ENCODE measurements at places on chromosomes 6 and 20.

DNA sequence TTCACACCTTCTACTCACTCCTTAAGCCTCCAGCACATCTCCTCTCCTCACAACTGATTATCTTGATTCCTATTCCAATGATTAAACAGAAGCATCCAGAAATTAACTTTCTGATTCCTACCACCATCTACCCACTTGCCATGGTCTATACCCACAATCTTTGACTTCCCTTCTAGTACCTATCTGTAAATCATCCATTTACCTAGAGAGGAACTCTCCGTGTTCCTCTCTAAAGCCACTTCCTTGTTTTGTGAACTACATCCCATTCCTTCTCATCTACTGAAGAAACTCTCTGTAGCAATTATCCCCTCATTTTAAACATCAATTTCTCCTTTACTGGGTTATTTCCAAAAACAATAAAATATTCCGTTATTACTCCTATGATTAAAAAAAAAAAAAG, 167.3 kb downstream of the ARHGAP18 start:
- no peak for DNase-seq

DNA sequence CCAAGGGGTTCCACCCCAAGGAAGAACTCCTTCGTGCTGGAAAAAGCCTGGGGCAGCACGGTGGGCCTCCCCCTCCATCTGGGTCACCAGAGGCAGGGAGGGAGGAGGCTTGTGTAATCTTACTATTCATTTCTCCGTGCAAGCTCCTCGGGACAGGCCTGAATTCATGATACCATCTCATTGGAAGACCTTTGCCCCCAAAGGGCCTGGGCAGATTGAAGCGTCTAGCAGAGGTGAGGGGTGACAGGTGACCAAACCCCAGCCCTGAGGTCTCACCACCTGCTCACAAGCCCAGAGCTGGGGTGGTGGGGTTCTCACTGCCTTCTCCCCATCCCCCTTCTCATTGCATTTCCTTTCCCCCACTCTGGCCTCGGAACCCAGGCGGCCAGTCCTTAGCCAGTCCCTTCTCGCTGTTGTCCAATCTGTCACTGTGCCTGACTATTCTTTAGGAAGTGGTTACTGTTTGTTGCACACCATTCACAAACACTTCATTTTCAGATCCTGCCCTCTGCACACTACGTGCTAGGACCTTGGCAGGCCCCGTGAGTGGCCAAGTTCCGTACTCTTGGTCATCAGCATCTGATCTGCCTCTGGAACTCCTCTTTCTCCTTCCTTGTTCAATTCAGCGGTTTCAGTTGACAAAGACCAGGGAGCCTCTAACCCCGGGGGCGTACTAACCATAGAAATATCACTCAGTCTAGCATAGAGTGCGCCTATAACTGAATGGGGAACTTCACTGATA, 137.1 kb downstream of the LY86 start:
- no peak for DNase-seq

- DNase-seq = peak; percentile 17
These were observed 12.5 kb downstream of the PTK7 start for GRCh38 chr6:43088654-43089056.

DNA sequence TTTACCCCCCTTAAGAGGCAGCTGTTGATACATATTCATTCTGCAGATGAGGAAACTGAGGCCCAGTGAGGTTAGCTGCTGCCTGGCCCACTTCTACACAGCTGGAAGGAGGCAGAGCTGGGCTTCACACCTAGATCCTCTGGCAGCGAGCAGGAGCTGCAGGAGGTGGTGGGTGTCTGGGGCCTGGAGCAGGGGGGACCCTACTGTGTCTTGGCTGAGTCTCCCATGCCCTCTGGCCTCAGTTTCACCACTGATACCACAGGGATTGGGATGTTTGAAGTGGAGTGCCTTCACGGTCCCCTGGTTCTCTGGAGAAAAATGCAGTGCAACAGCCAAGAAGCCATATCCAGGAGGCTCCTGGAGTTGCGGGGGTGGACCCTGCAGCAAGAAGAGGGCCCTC, 8.2 kb upstream of the BPIFA2 start:
- no peak for DNase-seq

- DNase-seq = peak; percentile 58
These were observed 75.5 kb downstream of the GPR6 start for GRCh38 chr6:110053395-110054240.

GRCh38 chr6:132161283-132161682, 210.1 kb upstream of the CCN2 start:
- DNase-seq = no peak

DNA sequence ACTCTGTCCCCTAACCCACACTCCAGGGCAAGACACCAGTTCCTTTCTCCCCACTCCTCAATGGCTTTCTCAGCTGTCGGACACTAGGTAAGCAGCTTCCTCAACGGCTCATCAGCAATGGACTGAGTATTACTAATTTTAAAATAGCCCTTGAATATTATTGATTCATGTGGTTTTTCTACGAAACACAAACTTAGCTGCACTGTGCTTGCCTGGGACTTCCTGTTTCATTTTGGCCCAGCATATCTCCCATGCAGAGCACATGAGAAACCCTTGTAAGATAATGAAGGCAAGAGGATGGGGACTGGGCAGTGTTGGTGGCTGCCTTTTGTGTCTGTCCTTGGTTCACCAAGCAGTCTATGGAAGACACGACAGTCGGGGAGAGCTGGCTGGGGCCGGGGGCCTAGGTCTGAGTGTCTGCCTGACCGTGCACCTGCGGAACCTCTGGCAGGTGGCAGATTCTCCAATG, 48.9 kb downstream of the RNASET2 start:
- no peak for DNase-seq

DNA sequence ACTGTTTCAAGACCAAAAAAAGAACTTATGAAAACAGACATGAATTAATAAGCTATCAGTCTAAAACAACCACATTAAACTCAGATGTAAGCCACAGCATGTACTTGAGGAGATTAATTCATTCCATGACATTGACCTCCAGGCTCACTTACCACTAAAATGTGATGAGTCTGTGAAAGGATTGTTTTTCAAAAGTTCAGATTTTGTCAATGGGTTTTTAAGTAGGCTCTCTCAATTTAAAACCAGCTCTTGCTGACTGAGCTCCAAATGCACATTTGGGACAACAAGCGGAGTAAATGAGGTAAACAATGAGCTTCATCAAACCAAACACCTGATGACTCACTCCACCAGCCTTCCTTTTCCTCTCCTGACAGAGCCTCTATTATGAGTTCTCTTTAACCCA, 197.0 kb downstream of the SIM1 start:
- no peak for DNase-seq

GRCh38 chr6:79188885-79189480, 45.5 kb downstream of the HMGN3 start:
- DNase-seq = no peak

DNA sequence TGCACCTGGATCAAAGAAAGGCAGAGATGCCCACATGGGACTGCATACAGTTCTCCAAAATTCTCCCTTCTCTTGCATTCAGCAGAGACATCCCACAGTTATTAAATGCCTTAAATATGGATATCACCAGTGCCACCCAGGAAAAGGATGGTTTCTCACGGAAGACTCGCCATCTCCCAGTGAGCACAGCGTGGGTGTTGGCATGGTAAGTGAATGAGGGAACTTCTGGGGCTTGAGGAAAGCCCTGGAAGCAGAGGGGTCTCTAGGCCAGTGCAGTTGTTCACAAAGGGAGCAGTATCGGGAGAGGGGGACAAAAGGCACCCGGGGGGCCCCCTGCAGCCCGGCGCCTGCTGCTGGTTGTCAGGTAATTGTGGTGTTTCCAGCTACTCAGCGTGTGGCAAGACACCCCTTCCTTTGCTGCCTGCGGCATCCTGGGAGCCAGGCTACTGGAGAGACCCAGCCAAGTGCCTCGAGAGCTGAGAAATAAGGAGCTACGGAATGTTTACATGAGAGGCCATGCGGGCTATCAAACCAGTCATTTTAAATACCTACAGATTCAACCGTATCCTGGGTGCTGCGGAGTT, 125.4 kb downstream of the PXDC1 start:
- DNase-seq = no peak

DNA sequence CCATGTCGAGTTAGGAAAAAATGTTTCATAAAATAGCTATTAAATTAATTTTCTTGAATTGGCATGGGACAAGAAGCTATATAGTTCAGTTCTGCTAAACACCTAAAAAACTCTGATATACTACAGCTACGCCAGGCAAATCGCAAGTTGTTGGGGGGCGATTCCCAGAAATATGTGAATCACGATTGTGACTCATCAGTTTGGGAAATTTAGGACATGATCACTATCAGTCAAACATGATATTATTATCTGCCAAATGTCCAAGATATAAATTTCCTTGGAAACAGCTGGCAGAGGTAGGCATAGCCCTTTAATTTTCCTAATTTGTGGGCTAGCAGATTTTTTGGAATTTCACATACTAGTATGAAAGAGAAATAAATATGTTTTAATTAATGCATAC, 123.6 kb downstream of the ATXN1 start:
- DNase-seq = no peak

- no peak for DNase-seq
These were observed 532.3 kb upstream of the MMS22L start for GRCh38 chr6:97815301-97815812.

GRCh38 chr6:132715204-132715603, 1.3 kb upstream of the VNN1 start:
- peak; percentile 67 for DNase-seq

- DNase-seq = no peak
These were observed 464.9 kb downstream of the TBC1D32 start for GRCh38 chr6:120869397-120869796.

DNA sequence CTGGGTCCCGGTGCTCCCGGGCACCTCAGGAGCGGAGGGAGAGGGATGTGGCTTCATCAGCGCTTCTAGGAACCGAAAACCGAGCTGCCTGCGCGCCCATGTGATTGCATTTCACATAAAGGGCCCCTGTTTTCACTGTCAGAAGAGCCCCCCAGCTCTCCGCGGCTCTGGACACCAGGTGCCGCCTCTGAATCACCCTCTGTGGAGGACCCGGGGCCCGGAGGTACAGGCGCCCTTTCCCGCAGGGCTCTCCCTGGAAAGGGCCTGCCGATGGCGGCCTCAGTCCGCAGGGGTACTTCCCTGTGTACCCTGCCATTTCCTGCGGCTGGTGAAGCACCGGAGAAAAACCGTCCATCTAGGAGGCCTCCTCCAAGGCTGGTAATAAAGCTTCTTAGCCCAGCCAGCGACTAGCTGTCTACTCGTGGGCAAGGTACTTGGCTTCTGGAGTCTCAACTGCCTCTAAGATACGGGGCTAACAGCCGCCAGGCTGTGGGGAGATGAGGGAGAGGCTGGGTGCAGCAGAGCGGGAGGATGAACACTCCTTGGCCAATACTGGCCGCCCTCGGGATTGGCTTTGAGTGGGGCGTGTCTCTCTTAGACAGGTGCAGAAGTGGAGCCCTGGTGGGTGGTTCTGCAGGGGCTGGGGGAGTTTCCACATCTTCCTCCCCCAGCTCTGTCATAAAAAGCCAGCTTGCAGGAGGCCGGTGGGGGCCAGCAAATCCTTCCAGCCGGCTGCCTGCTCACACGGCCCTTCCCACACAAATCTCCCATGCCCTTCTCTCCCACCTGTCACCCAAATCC, 1.6 kb downstream of the PPP1R16B start:
- peak; percentile 77 for DNase-seq

- no peak for DNase-seq
These were observed 97.9 kb downstream of the ADGRG6 start for GRCh38 chr6:142399739-142400138.

- no peak for DNase-seq
These were observed 373.9 kb upstream of the SYNCRIP start for GRCh38 chr6:86016567-86016966.

- no peak for DNase-seq
These were observed 27.9 kb upstream of the TBC1D7 start for GRCh38 chr6:13355999-13356785.

DNA sequence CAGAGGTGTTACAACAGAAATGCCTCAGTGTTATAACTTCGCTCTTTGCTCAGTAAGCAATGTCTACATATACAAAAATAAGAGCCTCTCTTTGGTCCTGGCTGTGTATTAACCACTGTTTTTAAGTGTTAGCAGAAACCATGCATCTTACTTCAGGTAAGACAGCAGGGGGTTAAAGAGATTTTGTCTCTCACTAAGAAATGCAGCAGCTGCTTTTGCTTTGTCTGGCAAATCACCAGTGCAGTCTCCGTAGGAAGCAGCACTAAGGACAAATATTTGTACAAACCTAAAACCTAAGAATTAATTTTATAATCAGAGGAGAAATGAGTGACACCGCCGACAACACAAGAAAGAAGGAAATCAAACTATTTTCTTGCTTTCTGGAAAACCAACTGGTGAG, 758 bp downstream of the SMIM28 start:
- DNase-seq = no peak

GRCh38 chr6:161169035-161169434, 104.8 kb downstream of the AGPAT4 start:
- DNase-seq = peak; percentile 50

DNA sequence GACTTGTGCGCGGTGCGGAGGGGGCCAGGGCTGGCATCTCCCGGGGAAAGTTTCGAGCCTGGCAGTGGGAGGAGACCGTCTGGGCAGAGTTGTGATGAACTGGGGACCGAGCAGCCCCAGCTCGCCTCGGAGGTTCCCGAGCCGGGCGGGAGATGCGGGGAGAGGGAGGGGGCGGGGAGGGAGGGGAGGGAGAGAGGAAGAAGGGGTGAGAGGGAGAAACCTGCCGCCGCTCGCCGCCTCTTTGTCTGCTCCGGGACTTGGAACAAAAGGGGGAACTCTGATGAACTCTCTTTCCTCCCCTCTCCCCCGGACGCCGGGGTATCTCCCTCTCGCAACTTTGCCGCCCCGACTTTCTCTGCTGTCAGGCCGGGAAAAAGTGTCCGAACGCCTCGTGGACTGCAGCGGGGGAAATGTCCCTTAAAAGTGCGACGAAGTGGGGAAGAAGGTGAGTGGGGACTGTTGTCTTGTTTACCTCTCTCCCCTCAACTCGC, 72.7 kb downstream of the SOX4 start:
- peak; percentile 39 for DNase-seq

GRCh38 chr6:166952567-166953486, 3.5 kb downstream of the RNASET2 start:
- DNase-seq = no peak

DNA sequence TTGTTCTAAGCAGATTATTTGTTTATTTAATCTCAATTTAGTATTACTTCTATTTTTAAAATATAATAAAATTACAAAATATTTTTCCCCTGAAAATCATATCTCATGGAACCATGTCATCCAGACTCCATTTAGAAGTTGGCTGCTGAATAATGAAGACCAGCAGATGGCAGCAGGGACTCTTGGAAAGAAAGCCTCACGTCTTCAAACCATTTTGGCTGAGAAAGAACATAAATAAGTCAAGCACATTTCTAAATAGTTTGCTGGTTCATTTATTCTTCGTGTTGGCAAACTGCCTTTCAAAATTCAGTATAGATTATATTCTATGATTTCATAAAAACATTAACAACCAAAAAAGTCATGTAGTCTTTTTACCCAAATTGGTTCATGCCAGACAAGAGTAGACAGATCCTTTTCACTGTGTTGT, 71.7 kb downstream of the RCAN2 start:
- DNase-seq = peak; percentile 47
